ENCODE measurements at places on chromosomes 5 and 9.

GRCh38 chr5:79035237-79035636 is 34.2 kb downstream of the DMGDH start:
- no peak for DNase-seq

GRCh38 chr5:134845335-134845851 is 375 bp upstream of the C5orf24 start:
- DNase-seq = no peak

GRCh38 chr5:28896949-28897348 is 1858.6 kb upstream of the CDH9 start:
- DNase-seq = no peak

DNA sequence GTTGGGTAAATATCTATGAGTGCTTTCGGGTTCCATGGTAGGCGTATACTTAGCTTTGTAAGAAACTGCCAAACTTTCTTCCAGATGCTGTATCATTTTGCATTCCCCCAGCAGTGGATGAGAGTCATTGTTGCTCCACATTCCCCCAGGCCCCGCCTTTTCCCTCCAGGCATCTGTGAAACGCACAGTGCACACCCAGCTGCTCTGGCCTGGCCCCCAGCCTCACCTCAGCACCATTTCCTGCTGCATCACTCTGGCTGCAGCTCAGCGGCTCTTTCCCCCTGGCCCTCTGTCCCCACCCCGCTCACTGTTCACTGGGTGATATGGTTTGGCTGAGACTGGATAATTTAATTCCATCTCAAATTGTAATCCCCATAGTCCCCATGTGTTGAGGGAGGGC is 76.6 kb upstream of the SPTLC1 start:
- peak; percentile 8 for DNase-seq

- DNase-seq = peak; percentile 81
Measured at GRCh38 chr5:177133096-177133852, at the start of gene NSD1. NSD1 (plus strand) TSS chr5:177133773; CDS start chr5:177135104, 1,331 bp downstream.

- no peak for DNase-seq
Measured at GRCh38 chr5:98535901-98536300, 237.6 kb upstream of the RGMB start.

DNA sequence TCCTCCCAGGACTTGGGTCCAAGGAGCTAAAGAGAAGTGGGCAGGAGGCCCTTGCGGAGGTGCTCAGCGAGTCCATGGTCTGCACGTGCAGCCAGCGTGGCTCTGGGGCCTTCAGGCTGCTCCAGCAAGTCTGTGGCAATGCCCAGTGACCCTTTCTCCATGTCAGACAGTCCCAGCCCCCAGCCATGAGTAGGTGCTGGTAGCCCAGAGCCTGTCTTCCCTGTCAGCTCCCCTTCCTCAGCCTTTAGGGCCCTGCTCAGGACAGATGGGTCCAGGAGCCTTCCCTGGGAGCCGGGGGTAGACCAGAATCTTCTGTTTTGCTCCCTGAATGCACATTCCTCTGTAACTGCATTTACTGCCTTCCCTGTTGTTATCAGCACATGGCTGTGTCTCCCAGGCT is 147.2 kb upstream of the IRX2 start:
- DNase-seq = no peak

GRCh38 chr5:78638423-78638822 is 10.1 kb downstream of the LHFPL2 start:
- DNase-seq = no peak

DNA sequence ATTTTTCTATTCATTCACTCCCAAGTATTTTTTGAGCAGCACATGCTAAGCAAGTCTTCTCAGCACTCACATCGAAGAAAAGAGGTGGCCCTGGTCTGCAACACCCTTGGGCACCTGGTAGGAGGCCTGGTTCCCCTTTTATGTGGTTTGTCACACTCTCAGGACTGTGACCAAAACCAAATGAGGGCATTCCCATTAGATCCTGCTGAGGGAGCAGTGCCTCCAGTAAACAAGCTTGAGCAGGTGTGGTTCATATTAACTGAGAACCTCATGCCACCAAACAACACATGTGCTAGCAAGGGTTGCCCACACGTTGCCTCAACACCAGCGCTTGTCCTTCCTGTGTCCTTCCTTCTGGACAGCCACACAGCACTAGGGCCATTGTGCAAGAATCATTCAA is 26.9 kb upstream of the SYK start:
- DNase-seq = no peak

DNA sequence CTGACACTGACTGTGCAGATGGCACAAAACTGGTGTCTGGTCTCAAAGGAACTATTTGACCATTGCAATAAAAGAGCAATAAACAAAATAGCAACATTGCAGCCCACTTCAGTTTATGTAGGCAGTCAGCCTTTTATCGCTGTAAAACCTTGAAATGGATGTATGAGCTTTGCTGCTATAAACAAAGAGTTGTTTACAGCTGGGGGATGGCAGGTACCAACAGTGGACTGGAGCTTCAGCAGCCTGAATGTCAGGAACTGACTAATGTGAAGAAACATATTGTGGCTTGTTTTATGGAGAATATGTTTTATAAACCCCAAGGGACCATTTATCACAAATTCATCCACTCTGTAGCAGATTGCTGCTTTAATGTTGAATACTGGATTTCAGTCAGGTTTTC is 78.0 kb downstream of the PTPRD start:
- no peak for DNase-seq

- no peak for DNase-seq
Measured at GRCh38 chr9:120490888-120491595, 88.9 kb downstream of the CDK5RAP2 start.

GRCh38 chr5:62143268-62144229 is 162.5 kb upstream of the KIF2A start:
- no peak for DNase-seq

DNA sequence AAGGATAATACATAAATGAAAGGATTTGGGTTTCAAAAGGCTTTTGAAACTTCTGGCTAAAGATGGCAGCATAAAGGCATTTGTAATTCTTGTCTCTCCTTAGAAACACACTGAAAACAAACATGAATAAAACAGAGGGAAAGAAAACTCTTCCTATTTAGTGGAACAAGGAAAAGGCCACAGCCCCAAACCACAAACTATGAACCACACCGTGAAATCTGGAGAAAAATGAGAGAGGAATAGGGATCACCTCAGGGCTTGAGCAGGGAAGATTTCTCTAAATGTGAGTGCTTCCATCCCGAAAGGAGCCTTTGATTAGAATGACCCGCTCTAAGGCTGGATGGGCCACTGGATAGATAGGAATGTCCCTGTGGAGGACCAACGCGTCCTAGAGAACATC is 119.6 kb downstream of the SEC61B start:
- no peak for DNase-seq

DNA sequence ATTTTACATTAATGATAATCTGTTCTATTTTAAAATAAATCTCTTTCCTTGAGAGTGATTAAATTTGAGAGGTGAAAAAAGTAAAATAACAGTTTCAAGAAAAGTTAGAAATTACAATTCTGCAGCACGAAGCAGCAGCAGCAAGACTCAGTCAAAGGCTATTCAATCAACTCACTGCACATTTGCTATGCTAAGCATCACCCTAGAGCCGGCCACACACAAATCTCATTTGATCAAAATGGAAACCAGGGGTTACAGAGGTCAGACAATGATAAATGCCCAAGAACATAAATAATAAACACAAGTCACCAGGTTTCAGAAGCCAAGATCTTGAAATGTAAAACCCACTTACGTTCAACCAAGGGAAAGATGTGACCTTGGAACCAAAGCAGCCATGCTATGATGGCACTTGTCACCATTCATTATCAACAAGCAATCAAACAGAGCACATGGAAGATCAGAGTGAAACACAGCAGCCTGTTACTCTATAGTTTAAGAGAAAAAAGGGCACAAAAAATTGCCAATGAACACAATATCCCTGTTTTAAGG is 136.0 kb downstream of the EPB41L4A start:
- DNase-seq = no peak

DNA sequence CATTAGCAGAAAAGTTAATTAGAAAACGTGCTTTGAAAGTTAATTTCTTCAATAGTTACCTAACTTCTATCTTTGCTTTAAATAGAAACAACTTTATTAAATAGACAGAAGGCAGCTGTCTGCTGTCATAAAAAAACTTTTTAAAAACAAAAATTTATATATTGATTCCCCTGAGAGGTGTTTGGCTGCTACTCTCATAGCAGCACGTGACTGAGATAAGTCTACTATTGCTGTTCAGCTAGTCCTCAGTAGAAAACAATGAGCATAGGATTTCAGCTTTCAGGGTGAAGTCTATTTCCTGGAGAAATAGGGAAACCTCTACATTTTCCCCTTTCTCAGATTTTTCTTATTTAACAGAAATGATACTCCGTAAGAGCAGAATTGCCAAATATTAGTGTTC is 135.0 kb upstream of the FBN2 start:
- DNase-seq = no peak

DNA sequence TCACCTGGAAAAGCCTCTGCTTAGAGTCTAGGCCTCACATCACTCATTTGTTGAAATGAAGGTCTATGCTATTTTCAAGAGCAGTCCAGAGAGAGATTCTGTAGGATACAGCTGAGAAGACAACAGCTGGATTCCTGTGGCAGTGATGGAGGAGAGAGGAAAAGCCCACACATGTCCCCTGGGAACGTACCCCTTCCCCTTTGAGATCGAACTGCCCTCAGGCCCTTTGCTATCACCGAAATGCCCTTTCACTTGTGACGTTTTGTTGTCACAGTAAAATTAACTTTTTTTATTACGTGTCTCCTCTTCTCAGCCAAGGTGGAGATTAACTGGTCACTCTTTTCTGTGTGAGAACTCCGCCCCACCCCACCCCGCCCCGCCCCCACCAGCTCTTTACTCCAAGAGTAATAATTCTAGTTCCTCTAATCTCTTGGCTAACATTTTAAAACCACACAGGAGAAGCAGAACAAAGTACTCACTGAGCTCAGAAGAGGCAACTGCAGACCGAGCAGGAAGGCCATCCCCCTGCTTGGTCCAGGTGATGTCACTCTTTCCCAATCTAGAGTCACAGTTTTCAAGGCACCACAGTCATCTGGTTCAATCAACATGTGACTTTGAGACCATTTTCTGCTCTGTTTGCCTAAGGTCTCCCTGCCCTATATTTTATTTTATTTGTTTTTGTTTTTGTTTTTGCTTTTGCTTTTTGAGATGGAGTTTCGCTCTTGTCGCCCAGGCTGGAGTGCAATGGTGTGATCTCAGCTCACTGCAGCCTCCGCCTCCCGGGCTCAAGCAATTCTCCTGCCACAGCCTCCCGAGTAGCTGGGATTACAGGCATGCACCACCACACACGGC is 105.6 kb downstream of the SUSD1 start:
- no peak for DNase-seq

DNA sequence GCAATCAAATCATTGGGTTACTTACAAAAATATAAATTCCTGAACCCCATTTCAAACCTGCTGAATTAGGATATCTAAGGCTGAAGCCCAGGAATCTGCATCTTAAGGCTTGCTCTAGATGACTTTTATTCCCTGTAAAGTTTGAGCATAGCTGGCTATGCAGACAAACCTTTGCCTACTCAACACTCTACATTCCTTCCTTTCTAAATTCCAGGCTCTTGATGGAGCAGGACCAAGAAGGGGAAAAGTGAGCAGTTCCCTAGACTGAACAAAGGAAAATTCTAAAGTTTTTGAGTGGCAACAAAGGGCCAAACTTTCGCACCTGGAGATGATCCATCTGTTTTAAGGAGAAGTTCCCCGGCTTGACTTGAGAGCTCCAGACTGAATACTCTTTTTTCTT is 9.8 kb upstream of the ADRA1B start:
- no peak for DNase-seq

GRCh38 chr9:78601957-78602565 is 305.1 kb downstream of the PSAT1 start:
- peak; percentile 21 for DNase-seq

- no peak for DNase-seq
Measured at GRCh38 chr5:135214897-135215616, 181.0 kb upstream of the PITX1 start.

- no peak for DNase-seq
Measured at GRCh38 chr9:4490705-4491625, 697 bp downstream of the SLC1A1 start.

GRCh38 chr9:114035221-114035844 is 42.8 kb downstream of the AMBP start:
- DNase-seq = no peak

DNA sequence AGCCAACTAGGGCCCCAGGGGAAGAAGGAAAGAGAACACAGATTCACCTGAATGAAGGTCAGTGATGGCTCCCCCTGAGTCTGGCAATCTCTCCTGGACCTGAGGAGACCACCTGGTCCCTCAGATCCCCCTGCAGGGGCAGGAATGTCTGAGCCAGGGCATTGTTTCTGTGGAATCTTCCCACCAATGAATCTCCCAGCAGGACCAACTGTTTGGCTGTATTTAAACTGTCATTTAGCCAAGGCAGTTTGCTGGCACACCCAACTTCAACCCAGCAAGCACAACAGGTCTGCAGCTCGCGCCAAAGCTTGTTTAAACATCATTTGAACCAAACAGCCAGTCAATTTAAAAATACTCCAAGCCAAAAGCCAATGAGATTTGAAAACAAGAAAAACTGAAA is 92.6 kb downstream of the SH3TC2 start:
- no peak for DNase-seq

GRCh38 chr9:111630964-111631213 is 245 bp upstream of the DNAJC25 start:
- no peak for DNase-seq

DNA sequence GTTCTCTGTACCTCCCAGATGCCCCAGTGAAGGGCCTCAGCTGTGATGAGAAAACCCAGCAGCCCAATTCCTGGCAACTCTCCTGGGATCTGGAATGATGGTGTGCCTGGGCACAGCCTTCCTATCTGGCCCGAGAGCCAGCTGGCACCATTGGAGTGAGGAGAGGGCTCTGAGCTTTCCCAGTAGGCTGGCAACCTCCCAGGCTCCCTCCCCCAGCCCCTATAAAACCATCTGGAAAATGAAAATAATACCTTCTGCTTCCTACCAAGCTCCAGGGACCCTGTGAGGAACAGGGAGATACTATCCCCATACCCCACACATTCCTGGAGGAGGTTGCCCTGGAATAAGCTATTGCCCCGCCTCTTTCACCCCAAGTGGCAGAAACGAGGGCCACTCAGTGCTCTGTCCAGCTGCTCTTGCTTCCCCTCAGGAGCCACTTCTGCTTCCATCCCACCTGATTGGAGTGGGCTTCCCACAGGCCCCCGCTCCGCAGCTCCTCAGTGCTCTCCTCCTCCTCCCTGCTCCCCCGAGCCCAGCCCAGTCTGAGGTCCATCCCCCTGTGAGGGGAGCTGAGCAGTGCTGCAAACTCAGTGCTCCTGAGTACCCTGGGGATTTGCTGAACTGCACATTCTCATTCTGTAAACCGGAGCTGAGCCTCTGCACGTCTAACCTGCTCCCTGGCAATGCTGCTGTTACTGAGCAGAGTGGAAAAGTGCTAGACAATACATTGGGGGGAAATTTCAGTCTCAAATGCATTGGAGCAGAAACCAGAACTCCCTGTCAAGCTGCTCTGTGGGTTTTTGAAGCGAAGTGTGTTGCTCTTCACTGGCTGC is 74.7 kb downstream of the THBS4 start:
- DNase-seq = no peak
